ENCODE measurements at places on chromosomes 16 and 17. TPM values are rescaled to one million over a fixed set of nuclear protein-coding genes. Genes with fewer than 3 reads are reported as not detected.

Gene GCGR
- total RNA-seq = not detected

Gene HOXB4
- 0.96 TPM for total RNA-seq

Gene KRTAP3-1
- not detected for total RNA-seq

Gene ABCC12
- total RNA-seq = 0.19 TPM

Gene ORC6
- 20.7 TPM for total RNA-seq

Gene CREBBP
- total RNA-seq = 10.1 TPM

Measured in regular cardiac myocyte (primary cell).